ENCODE measurements at places on chromosomes 13 and 19.

DNA sequence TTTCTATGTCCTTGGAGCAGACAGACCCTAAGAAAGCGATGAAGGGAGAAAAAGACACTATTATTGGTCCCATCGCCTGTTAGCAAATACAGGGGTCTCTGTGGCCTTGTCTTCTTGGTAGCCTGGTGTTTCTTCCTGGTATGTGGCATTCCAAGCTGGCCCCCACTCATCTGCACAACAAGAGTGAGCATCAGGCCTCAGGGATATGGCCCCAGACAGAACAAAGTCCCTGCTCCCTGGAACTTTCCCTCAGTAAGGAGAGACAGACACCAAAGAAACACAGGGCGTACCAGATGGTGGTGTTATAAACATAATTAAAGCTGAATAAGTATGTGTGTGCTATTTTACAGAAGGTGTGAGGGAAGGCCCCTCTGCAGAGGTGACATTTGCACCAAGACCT is 48.2 kb upstream of the KPNA3 start:
- DNase-seq: no peak

- peak; percentile 49 for DNase-seq
Measured at GRCh38 chr19:27779954-27780353, 1433.0 kb downstream of the UQCRFS1 start.

GRCh38 chr13:29969286-29969685 is 118.9 kb upstream of the UBL3 start:
- DNase-seq: no peak

DNA sequence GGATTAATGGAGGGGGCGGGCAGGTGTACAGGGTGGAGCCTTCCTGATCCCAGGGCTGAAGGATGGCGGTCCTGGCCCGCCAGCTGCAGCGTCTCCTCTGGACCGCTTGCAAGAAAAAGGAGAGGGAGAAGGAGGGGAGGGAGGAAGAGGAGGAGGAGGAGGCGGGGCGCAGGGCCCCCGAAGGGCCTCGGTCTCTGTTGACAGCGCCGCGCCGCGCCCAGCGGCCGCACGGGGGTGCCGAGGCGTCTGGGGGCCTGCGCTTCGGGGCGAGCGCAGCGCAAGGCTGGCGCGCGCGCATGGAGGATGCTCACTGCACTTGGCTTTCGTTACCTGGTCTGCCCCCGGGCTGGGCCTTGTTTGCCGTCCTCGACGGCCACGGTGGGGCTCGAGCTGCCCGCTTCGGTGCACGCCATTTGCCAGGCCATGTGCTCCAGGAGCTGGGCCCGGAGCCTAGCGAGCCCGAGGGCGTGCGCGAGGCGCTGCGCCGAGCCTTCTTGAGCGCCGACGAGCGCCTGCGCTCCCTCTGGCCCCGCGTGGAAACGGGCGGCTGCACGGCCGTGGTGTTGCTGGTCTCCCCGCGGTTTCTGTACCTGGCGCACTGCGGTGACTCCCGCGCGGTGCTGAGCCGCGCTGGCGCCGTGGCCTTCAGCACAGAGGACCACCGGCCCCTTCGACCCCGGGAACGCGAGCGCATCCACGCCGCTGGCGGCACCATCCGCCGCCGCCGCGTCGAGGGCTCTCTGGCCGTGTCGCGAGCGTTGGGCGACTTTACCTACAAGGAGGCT is at the start of gene PPM1N:
Gene PPM1N, plus strand, starts transcription at position 33 of the 785 bp plus-strand sequence. Its CDS starts 30 bp downstream, at position 63.
- no peak for DNase-seq

DNA sequence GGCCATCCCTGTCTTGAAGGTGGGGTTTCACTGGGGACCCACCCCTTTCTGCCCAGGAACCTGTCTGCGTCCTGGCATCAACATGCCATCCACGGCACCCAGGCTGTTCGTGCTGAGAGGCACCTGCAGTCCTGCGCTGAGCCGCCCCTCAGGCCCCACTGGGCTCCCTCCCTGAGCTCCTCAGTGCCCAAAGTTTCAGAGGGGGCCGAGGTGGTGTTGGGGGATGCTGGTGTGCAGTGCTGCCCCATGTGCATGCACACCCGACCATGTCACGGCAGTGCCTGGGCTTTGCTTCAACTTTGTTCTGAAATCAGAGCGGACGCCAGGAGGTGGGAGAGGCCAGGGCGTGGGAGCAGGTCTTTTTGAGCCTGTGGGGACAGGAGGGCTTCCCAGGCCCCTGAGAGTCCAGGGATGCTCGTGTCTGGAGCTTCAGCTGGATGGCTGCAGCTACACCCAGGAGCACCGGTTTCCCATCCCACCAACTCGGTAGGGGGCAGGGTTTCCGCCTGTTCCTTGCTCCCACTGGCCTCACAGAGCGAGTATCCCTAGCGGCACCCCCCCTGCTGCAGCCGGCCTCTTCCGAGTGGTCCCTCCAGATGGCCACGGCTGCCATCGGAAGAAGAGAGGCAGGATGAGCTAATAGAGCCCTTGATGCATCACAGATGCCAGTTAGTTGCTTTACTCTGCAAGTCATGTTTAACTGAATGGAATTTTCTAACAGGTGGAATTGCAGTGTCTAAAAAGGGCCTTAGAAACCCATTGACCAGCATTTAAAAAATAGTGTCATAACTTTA is 44.0 kb downstream of the WDFY2 start:
- no peak for DNase-seq

DNA sequence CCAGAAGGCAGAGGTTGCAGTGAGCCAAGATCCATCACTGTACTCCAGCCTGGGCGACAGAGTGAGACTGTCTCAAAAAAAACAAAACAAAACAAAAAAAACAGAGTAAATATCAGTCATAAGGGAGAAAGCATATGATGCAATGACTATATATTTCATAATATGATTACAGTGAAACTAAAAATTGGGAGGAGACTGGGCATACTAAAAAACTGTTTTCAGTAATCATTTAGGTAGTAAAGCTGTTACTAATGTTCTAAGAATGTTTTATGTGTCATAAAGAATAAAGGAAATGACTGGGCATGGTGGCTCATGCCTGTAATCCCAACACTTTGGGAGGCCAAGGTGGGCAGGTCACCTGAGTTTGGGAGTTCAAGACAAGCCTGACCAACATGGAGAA is 15.9 kb downstream of the ZNF573 start:
- no peak for DNase-seq

GRCh38 chr13:29539856-29540255 is 55.6 kb downstream of the SLC7A1 start:
- no peak for DNase-seq

DNA sequence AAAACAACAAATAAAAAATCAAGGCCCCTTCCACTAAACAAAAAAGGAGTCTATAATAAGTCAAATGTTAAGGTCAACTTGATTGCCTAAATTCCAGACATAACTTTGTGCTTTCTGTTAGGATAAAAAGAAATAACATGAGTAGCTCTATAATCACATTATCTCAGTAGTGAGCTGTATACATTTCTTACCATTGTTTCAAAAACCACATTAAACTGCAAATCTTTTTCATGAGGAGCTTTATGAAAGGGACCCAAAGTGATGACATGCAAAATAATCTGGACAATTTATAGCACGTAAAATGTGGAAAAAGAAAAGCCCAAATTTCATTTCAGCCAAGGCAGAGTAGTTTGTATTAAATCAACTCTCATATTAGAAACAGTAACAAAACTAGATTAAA is 269.2 kb downstream of the KLF12 start:
- DNase-seq: no peak

- DNase-seq: no peak
Measured at GRCh38 chr13:73274147-73274546, 215.3 kb downstream of the KLF5 start.

DNA sequence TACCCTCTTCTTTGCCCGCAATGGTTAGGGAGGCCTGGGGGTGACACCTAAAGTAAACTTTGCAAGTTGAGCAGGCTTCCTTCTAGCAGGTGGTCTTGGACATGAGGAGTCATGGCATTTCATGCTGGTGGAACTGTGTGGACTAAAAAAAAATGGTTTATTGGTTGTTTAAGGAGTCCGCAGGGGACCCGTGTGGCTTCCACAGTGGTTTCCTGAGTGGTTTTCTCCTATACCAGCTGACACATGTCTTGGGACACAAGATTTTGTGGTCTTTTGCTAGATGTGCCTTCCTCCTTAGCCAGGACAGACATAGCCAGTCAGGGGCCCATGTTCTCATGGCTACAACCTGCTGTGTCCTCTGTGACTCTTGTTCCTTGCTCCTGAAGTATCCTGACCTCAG is 1.5 kb downstream of the ZNF543 start:
- no peak for DNase-seq

GRCh38 chr19:35024095-35024494 is 6.2 kb upstream of the SCN1B start:
- no peak for DNase-seq

- no peak for DNase-seq
Measured at GRCh38 chr19:7397687-7398086, 49.0 kb downstream of the ARHGEF18 start.

DNA sequence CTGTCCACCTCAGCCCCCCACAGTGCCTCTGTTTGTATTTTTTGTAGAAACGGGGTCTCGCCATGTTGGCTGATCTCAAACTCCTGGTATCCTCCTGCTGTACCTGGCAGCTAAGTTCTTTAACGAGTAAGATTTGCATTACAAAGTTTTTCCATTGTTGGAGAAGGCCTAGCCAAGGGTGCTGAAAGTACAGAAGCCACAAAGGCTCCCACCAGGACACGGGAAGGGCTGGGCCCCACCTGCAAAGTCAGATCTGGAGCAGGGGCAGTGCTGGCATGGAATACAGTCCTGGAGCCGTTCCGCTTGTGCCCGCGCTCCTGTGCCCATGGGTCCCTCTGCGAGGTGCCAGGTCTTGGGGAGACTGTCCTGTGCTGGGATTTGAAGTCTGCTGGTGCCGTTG is 12.1 kb downstream of the FZR1 start:
- DNase-seq: no peak

GRCh38 chr19:4066176-4066606 is 508 bp downstream of the ZBTB7A start:
- no peak for DNase-seq

- DNase-seq: no peak
Measured at GRCh38 chr13:30623392-30623791, 5.7 kb downstream of the USPL1 start.

DNA sequence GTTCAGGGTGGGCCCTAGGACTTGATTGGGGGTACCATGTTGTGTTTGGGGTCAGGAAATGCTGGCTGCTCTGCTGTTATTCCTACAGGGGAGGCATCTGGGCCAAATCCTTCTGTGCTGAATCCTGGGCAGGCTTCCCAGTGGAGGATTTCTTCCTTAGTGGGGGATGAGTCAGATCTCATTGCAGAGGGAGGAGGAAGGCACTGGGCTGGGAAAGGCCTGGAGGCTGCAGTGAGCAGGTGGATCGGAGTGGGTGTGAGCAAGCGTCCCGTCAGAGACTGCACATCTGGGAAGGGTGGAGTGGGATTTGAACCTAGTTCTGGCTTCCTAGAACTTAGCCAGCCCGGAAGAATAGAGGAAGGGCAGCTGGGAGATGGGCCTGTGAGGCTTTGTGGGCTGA is 11.5 kb downstream of the CCDC124 start:
- no peak for DNase-seq

DNA sequence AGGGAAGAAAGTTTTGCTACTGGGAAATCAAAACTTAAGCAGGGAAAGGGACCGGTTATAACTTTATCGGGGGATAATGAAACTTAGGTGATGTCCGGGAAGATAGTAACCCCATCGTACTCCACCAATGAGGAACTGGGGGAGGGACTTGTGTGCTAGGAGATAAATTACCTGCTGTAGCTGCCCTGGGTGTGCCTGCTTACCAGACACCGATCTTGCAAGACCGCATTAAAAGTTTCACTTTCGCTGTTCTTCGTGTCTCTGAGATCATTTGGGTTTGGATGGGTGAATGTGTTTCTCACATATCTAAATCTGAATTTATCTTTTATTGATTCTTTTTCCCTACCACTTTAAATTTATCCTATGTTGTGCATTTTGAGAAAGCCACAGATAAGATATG is 381.4 kb downstream of the SLITRK6 start:
- no peak for DNase-seq

- DNase-seq: no peak
Measured at GRCh38 chr13:52882785-52883184, 34.3 kb upstream of the PCDH8 start.

DNA sequence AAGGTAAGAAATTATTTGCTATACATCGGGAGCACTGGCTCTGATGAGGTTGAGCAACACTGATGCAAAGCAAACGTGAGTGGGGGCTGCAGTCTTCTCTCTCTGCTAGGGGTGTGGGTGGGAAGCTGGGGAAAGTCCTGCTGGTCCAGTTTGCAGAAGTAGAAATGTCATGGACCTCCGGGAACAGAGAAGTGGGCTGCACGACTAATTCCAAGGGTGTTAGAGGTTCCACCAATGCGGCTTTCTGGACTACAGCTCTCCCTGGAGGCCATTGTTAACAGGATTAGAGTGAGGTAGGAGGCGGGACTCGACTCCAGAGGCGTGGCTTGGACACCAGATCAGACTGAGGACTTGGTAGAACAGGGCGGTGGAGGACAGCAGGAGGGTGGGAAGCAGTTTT is 5.7 kb upstream of the FBXO27 start:
- DNase-seq: no peak

GRCh38 chr19:13781547-13781946 is 7.3 kb downstream of the C19orf53 start:
- DNase-seq: no peak

DNA sequence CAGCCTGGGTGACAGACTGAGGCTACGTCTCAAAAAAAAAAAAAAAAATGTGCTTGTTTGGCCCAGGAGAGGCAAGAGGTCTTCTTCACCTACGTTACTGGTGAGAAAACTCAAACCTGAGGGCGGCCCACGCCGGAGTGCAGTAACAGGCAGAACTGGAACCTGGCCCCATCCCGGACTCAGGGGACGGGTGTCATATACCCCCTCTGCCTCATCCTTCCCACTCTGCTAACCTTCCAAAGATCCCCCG is 414 bp upstream of the ADAT3 start:
- DNase-seq: no peak

DNA sequence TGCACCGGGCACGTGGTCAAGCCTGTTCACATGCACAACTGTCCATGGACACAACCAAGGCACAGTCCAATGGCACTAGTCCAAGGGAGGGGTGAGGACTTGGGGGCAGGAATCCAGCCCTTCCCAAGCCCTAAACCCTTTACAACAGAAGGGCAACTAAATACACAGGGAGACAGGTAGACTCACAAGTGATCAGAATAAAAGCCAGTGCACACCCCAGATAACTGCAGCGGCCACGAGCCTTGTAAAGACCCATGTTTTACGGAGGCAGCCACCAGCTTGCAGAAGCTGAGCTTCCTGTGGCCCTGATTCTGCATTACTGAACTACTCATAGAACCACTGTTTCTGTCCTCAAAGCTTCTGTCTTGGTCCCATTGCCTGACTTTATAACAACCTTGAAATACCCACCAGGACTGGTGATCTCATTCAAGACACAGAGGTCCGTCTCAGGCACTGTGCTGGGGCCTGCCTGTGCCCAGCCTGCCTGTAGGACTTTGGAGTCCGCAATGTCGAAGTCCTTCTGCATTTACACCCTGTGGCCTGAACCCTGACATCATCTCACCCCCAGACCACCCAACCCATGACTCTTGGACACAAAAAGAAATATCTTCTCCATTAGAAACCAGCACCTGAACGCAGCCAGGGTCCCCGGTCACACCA is 181.2 kb downstream of the COL4A1 start:
- no peak for DNase-seq
